ENCODE measurements at places on chromosomes 7 and 10. TPM values are rescaled to one million over a fixed set of nuclear protein-coding genes. Genes with fewer than 3 reads are reported as not detected.

DNA sequence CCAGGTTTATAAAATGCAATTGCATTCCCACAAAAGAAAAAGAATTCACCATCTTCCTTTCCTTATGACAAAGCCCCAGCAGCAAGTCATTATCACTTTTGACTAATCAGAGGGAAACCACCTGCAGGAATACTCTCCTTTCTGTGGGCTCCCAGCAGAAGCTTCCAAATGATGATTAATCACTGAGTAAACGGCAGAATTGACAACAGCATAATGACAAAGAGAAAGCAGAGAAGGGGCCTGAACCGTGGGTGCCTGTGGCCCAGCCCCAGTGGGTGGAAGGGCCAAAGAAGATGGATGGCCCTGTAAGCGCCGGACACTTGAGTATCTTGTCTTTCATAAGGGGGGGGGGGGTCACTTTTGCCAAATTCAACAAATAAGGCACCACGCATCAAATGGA, 152.4 kb upstream of the NRBF2 start:
- no peak overlapping the region for H3K27ac ChIP-seq
- H3K4me3 ChIP-seq, result no peak overlapping the region
- DNase-seq, result no peak
- H3K36me3 ChIP-seq, result no peaks in the 10 kb centered on the region
- no peaks in the 10 kb centered on the region for H3K4me1 ChIP-seq

- no peaks in the 10 kb centered on the region for H3K36me3 ChIP-seq
- no peaks in the 10 kb centered on the region for H3K27me3 ChIP-seq
- no peak overlapping the region for H3K4me3 ChIP-seq
- peaks cover 23% of the 10 kb centered on the region for H3K4me1 ChIP-seq
- DNase-seq, result no peak
Measured at GRCh38 chr10:103658049-103658577, 164.6 kb downstream of the NEURL1 start.

- H3K27ac ChIP-seq, result no peak overlapping the region
- H3K4me1 ChIP-seq, result peaks cover 83% of the 10 kb centered on the region
- peaks cover 20% of the 10 kb centered on the region for H3K36me3 ChIP-seq
- no peak for DNase-seq
Measured at GRCh38 chr10:43402176-43402575, 6.8 kb downstream of the HNRNPF start.

- no peak overlapping the region for H3K27ac ChIP-seq
- DNase-seq, result no peak
- no peaks in the 10 kb centered on the region for H3K4me1 ChIP-seq
- H3K36me3 ChIP-seq, result no peaks in the 10 kb centered on the region
- H3K4me3 ChIP-seq, result no peak overlapping the region
- H3K27me3 ChIP-seq, result no peaks in the 10 kb centered on the region
Measured at GRCh38 chr7:94045581-94045980, 41.4 kb upstream of the BET1 start.

DNA sequence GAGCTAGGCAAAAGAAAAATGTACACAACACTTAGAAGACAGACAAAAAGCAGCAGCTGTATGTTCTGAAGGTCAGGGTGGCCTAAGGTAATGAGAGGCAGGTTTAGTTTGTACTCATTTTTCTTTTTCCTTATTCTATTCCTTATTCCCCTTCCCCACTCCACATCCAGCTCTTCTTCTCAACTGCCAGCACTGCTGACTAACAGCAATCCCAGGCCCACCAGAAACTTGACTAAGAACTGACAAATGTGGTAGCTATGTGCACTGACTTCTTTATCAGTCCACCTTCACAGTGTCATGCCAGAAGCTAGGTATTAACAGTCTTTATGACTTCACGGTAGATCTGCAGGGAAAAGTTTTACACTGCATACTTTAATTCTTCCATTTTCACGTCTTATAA, 6.1 kb downstream of the COPG2 start:
- peaks cover 19% of the 10 kb centered on the region for H3K36me3 ChIP-seq
- no peaks in the 10 kb centered on the region for H3K4me1 ChIP-seq
- no peak overlapping the region for H3K4me3 ChIP-seq
- no peak overlapping the region for H3K27ac ChIP-seq

GRCh38 chr10:84308021-84308420, 20.4 kb upstream of the CCSER2 start:
- H3K4me1 ChIP-seq, result peaks cover 16% of the 10 kb centered on the region
- H3K4me3 ChIP-seq, result no peak overlapping the region
- no peaks in the 10 kb centered on the region for H3K36me3 ChIP-seq
- H3K27ac ChIP-seq, result no peak overlapping the region
- DNase-seq, result no peak
- H3K27me3 ChIP-seq, result no peaks in the 10 kb centered on the region

DNA sequence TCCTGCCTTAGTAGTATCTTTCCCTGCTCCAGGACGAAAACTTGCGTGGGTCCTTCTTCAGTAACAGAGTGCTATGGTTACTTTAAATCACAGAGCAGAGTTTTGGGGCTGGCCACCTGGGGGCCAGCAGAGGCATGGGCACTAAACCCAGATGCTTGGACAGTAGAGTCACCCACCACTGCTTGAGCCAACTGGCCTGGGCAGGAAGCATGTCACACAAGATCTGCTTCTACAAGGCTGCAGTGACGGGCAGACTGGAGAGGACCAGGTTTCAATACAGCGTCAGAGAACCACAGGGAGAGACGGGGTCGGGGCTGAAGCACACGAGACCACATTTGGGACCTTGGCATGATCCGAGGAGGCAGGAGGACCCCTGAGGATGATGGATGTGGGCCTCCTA, 14.3 kb upstream of the DMBT1 start:
- H3K36me3 ChIP-seq, result no peaks in the 10 kb centered on the region
- H3K4me3 ChIP-seq, result no peak overlapping the region
- peaks cover 15% of the 10 kb centered on the region for H3K4me1 ChIP-seq
- no peak overlapping the region for H3K27ac ChIP-seq

GRCh38 chr10:105070952-105071351, 429.9 kb downstream of the SORCS3 start:
- no peak for DNase-seq
- H3K4me3 ChIP-seq, result no peak overlapping the region
- no peaks in the 10 kb centered on the region for H3K36me3 ChIP-seq

GRCh38 chr10:30420766-30421165, 13.2 kb upstream of the MAP3K8 start:
- H3K36me3 ChIP-seq, result no peaks in the 10 kb centered on the region
- H3K4me1 ChIP-seq, result peaks cover 33% of the 10 kb centered on the region
- no peaks in the 10 kb centered on the region for H3K27me3 ChIP-seq
- H3K27ac ChIP-seq, result no peak overlapping the region

GRCh38 chr7:88169717-88170320, 50.0 kb downstream of the SRI start:
- H3K4me3 ChIP-seq, result no peak overlapping the region
- no peaks in the 10 kb centered on the region for H3K4me1 ChIP-seq
- no peaks in the 10 kb centered on the region for H3K36me3 ChIP-seq
- no peak overlapping the region for H3K27ac ChIP-seq

- no peak for DNase-seq
- H3K36me3 ChIP-seq, result no peaks in the 10 kb centered on the region
- no peak overlapping the region for H3K27ac ChIP-seq
- no peak overlapping the region for H3K4me3 ChIP-seq
- H3K4me1 ChIP-seq, result no peaks in the 10 kb centered on the region
- H3K27me3 ChIP-seq, result no peaks in the 10 kb centered on the region
Measured at GRCh38 chr7:116431787-116432526, 67.6 kb upstream of the CAV2 start.

GRCh38 chr7:86965727-86966120, 93.7 kb downstream of the ELAPOR2 start:
- H3K27me3 ChIP-seq, result no peaks in the 10 kb centered on the region
- no peak overlapping the region for H3K4me3 ChIP-seq
- no peak overlapping the region for H3K27ac ChIP-seq
- H3K36me3 ChIP-seq, result no peaks in the 10 kb centered on the region
- H3K4me1 ChIP-seq, result no peaks in the 10 kb centered on the region
- DNase-seq, result no peak

The UTF1 gene
- total RNA-seq, result not detected

The ARHGEF5 gene
- 36.9 TPM for total RNA-seq

The CYREN gene
- 39.3 TPM for total RNA-seq

The ZWINT gene
- 3.2 TPM for total RNA-seq

The GIMAP6 gene
- total RNA-seq, result 61.7 TPM

The CHST3 gene
- 15.6 TPM for total RNA-seq

The TCF7L2 gene
- 47.4 TPM for total RNA-seq

Measured in upper lobe of right lung (tissue), 1 donor.